ENCODE measurements at places on chromosomes 1 and 21.

DNA sequence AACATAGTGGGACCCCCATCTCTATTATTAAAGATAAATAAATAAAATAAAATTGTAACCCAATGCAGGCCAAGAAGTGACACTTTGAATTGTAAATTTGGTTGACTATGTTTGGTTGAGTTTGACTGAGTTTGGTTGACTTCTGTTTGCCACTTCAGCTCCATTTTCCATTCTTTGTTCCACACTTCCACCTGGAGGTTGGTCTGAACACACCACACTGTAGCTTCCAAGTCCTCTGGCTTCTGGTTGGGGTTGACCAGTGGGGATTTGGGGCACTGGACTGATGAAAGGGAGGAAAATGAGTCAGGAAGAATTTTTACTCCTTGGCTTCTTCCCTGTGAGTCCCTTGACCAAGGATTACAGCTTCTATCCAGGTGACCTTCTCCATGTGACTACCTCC lies 40.6 kb upstream of the DIPK1A start:
- DNase-seq: no peak

- DNase-seq: no peak
Observed at GRCh38 chr1:25173809-25174340, 58.4 kb downstream of the SYF2 start.

- no peak for DNase-seq
Observed at GRCh38 chr1:177315261-177315660, 144.5 kb downstream of the BRINP2 start.

GRCh38 chr1:239590556-239590955 lies 204.2 kb downstream of the CHRM3 start:
- DNase-seq: no peak

GRCh38 chr1:147292012-147292411 lies 49.5 kb downstream of the CHD1L start:
- no peak for DNase-seq

- DNase-seq: no peak
Observed at GRCh38 chr1:230501849-230502248, 75.7 kb upstream of the PGBD5 start.

- no peak for DNase-seq
Observed at GRCh38 chr1:29944253-29944905, 708.1 kb downstream of the PTPRU start.

- DNase-seq: no peak
Observed at GRCh38 chr1:186191511-186191910, 183.5 kb downstream of the TPR start.

GRCh38 chr1:220927442-220927841 lies 48.2 kb downstream of the HLX start:
- DNase-seq: no peak

GRCh38 chr1:200861937-200862647 lies 10.7 kb upstream of the GPR25 start:
- DNase-seq: no peak

- DNase-seq: no peak
Observed at GRCh38 chr1:63126104-63126503, 196.3 kb upstream of the FOXD3 start.
